ENCODE measurements at places on chromosomes 2 and 18. TPM values are rescaled to one million over a fixed set of nuclear protein-coding genes. Genes with fewer than 3 reads are reported as not detected.

The CSRNP3 gene
- total RNA-seq = not detected

The GATA6 gene
- total RNA-seq = 0.10 TPM

The SLC9A4 gene
- total RNA-seq = not detected

The SH3YL1 gene
- 23.5 TPM for total RNA-seq

The DHRS9 gene
- 4.9 TPM for total RNA-seq

The LHCGR gene
- not detected for total RNA-seq

The CD207 gene
- not detected for total RNA-seq

The SIX3 gene
- total RNA-seq = not detected

The MLPH gene
- total RNA-seq = not detected

The TNFAIP6 gene
- not detected for total RNA-seq

The CFAP221 gene
- total RNA-seq = not detected

The SERPINB8 gene
- total RNA-seq = 14.9 TPM

The GLI2 gene
- total RNA-seq = not detected

The GYPC gene
- total RNA-seq = 123 TPM

The C2orf49 gene
- total RNA-seq = 16.9 TPM

The SERPINB12 gene
- total RNA-seq = not detected

The SULT6B1 gene
- not detected for total RNA-seq

The GULP1 gene
- total RNA-seq = not detected

The ANKRD30BL gene
- not detected for total RNA-seq

The C2orf74 gene
- 15.9 TPM for total RNA-seq

The CTDP1 gene
- total RNA-seq = 35.4 TPM

The ANKRD29 gene
- not detected for total RNA-seq

The OSR1 gene
- not detected for total RNA-seq

The SLC5A7 gene
- total RNA-seq = not detected

The GAREM2 gene
- 1.4 TPM for total RNA-seq

The ABCA12 gene
- not detected for total RNA-seq

The BAZ2B gene
- 9.1 TPM for total RNA-seq

The PLEKHB2 gene
- total RNA-seq = 52.2 TPM

The PARD6G gene
- 0.40 TPM for total RNA-seq

The REG3G gene
- total RNA-seq = not detected

The SCN3A gene
- total RNA-seq = not detected

The CFAP65 gene
- not detected for total RNA-seq

The CNGA3 gene
- not detected for total RNA-seq

The ACTR1B gene
- total RNA-seq = 113 TPM

The TMEM200C gene
- not detected for total RNA-seq

The CYP26B1 gene
- total RNA-seq = not detected

The FIGN gene
- total RNA-seq = not detected

The STAMBP gene
- 79.9 TPM for total RNA-seq

The FAM117B gene
- total RNA-seq = 5.8 TPM

The DSC3 gene
- total RNA-seq = not detected

The ECEL1 gene
- total RNA-seq = 0.10 TPM

The ADCY3 gene
- 71.7 TPM for total RNA-seq

The CYP20A1 gene
- 22.1 TPM for total RNA-seq

The HOXD8 gene
- total RNA-seq = not detected

The C1QL2 gene
- total RNA-seq = not detected

The FOXI3 gene
- not detected for total RNA-seq

The PLA2R1 gene
- not detected for total RNA-seq

The CFC1 gene
- total RNA-seq = not detected

The ALK gene
- total RNA-seq = not detected
